Fibroblast of the aortic adventitia (primary cell): ENCODE measurements at places on chromosomes 4 and X. TPM values are rescaled to one million over a fixed set of nuclear protein-coding genes. Genes with fewer than 3 reads are reported as not detected.

TMEM144 gene
- 5.6 and 8.3 TPM in 2 replicates for total RNA-seq

HCCS gene
- 4.7 and 24.5 TPM in 2 replicates for total RNA-seq

- peak; percentile 78 for DNase-seq
Observed at GRCh38 chr4:11182586-11183355, 245.9 kb downstream of the HS3ST1 start.

- no peak for DNase-seq
Observed at GRCh38 chrX:805103-805670, 174.6 kb downstream of the SHOX start.

- DNase-seq, result no peak
Observed at GRCh38 chrX:64427281-64427680, 32.0 kb upstream of the MTMR8 start.

GRCh38 chr4:109559625-109559982, 442 bp upstream of the MCUB start:
- no peak for DNase-seq

- DNase-seq, result no peak
Observed at GRCh38 chr4:77745792-77746191, 73.4 kb downstream of the CNOT6L start.
